ELR (cell line): ENCODE measurements at places on chromosomes 12 and 14.
A peak's percentile ranks its signal among the peaks of the same experiment; 100 is the strongest.

DNA sequence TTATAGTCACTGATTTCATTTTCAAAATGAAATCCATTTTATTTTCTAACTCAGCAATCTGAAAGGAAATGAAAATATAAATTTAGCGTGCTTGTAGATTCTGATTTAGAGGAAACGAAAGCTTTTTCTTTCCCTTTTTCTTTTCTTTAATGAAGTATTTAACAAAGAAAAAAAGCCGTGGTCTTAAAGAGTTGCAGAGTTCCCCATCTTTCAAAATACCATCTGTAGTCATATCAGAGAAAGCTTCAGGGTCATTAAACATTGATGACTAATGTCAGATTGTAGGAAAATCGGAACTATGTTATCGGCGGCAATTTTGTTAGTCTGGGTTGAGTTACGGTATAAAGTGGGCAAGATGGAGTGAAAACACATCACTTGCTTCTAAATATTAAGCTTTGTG is 32.3 kb downstream of the DRAM1 start:
- DNase-seq: no peak

GRCh38 chr12:54390668-54391551 is 6.4 kb upstream of the ZNF385A start:
- no peak for DNase-seq

DNA sequence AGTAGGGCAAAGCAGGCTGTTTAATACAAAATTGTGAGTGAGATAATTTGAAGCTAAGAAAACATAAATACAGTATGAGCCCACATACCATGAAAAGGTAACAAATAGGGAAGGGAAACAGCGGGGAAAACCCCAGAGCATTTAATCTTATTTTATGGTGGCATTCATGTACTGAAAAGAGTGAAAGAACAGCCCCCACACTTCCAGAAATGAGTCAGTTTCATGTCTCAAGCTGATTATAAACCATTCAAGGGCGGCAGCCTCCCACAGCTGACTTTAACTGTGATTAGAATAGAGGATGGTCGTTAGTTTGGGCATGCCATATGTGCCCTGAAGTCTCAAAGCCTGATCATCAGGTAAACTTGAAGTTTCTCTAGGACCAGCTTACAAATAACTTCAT is 64.5 kb downstream of the FOXG1 start:
- peak; percentile 9 for DNase-seq

- no peak for DNase-seq
These were observed 192.9 kb upstream of the NUDT4 start for GRCh38 chr12:93184672-93185368.

DNA sequence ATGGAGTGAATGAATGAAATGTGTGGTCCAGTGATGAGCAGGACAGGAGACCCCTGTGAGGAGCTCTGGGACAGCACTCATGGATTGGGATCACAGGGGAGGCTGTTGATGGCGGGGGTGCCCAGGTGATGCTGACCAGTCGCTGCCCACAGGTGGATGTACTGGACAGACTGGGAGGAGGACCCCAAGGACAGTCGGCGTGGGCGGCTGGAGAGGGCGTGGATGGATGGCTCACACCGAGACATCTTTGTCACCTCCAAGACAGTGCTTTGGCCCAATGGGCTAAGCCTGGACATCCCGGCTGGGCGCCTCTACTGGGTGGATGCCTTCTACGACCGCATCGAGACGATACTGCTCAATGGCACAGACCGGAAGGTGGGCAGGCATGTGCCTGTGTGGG is 13.3 kb upstream of the LRP1-AS start:
- DNase-seq: no peak

DNA sequence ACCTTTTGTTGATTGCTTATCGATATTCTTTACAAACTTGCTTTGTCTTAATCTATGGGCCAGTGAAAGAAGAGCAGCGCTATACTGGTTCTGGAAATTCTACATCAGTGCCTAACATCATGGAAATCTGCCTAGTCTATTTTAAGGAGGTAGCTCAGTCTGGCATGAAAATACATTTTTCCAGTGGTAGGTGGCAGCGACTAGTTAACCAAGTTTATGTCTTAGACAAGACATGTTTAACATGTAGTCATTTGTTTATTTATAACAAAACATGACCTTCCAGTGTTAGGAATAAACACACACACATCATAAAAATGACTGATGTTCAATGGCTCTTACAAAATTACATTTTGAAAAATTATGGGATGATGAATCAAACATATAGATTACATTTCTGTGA is 336.0 kb upstream of the SOX5 start:
- peak; percentile 11 for DNase-seq

GRCh38 chr12:69490920-69491643 is 20.9 kb downstream of the FRS2 start:
- DNase-seq: no peak

GRCh38 chr14:58656671-58657411 is 19.1 kb downstream of the DACT1 start:
- no peak for DNase-seq

DNA sequence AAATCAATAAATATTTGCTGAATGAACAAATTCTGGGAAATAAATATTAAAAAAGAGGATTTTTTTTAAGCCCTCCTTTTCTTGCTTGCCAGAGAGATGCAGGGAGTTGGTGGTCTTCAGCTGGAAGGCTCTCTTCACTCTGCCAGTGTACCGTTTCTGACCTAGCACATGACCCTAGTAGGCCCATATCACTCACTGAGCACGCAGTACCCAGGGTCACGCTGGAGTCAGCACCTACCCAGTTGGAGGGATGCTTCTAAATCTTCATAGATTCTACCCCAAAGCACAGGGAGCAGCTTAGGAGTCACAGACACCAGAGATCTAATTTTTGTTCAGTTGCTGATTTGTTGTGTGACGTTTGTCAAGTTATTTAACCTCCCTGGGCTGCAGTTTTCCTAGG is 195.4 kb upstream of the TBX3 start:
- DNase-seq: no peak

DNA sequence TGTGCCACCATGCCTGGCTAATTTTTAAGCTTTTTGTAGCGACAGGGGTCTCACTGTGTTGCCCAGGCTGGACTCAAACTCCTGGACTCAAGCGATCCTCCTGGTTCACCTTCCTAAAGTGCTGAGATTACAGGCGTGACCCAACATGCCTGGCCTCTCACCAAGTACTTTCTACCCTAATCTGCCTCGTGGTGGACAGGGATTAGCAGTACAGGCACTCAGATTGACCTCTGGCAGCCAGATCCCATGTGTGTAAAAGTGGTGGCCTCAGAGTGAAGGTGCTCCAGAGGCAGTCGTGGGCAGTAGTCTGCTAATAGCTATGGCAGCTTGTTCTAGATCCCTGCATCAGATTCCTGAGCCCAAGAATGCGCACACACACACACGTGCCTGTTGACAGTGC is 30.9 kb downstream of the MTHFD1 start:
- DNase-seq: no peak

DNA sequence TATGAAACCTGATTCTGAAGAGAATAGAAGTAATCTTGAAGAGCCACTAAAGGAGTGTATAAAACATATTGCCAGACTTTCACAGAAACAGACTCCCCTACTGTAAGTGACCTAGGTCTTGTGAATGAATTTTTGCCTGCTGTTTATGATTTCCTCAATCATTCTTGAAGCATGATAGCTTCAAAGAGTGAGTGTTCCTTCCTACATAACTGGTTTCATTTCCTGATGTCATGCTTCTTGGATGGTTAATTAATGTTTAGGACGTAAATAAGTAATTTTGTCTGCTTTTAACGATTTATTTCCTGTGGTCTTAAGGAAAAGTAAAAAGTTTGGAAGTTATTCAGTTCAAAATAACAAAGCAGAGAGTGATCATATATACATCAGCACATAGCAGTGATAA is 129.8 kb downstream of the PIK3C2G start:
- no peak for DNase-seq

DNA sequence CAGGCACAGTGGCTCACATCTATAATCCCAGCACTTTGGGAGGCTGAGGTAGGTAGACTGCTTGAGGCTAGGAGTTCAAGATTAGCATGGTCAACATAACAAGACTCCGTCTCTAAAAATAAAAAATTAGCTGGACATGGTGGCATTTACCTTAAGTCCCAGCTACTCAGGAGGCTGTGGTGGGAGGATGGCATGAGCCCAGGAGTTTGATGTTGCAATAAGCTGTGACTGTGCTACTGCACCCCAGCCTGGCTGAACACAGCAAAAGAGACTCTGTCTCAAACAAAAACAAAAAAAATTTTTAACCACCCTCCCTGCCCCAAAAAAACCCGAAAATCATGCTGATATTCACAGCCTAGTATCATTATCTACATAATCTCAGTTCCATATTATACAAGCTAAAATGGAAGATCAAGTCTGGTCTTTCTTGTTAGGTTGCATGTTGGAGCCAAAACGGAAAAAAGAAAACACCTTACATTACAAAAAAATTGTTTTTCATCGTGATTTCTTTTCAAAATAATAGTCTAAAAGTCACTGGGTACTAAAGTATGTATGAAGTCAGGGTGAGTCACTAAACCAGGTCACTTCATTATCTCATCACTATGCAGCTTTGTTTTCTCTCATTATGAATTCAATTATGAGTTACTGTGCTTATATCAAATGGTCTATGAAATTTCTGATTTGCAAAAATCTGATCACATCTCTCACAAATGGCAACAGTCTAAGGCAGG is 13.8 kb downstream of the GXYLT1 start:
- DNase-seq: peak; percentile 72

DNA sequence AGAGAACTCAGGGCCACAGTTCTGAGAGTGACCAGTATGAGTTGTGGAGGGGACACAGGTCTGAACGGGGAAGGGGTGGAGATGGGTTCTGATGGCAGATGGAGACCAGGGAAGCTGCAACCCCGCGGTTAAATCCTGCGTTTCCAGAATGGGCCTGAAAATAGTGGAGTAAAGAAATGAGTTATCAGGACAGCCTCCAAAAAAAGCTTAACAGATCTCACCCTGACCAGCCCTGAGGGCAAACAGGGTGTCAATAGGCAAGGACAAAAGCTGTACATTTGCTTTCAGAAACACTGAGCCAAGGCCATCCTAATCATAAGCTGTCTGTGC is 555 bp upstream of the RTN1 start:
- DNase-seq: no peak

DNA sequence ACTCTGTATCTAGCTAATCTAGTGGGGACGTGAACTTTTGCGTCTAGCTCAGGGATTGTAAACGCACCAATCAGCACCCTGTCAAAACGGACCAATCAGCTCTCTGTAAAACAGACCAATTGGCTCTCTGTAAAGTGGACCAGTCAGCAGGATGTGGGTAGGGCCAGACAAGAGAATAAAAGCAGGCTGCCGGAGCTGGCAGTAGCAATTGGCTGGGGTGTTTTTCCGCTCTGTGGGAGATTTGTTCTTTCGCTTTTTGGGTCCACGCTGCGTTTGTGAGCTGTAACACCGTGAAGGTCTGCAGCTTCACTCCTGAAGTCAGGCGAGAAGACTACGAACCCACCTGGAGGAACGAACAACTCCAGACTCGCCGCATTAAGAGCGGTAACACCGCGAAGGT is 76.5 kb downstream of the SPRING1 start:
- no peak for DNase-seq

DNA sequence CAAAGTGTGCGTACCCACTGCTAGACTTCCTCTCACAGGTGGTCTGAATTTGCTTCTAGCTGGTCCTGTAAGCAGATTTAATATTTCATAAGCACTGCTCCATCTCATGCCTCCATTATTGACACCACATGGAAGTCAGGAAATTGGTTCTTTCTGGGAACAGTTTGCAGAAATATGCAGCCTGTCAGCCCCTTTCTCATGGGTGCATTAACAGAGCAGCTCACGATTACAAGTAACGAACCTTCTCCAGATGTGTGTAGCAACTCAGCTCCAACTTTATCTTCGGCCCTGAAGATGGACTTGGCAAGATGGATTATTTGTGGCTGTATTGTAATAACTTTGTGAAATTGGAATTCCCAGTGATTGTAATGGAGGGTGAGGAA is 214.5 kb upstream of the DDHD1 start:
- peak; percentile 1 for DNase-seq
